ENCODE measurements at places on chromosomes 4 and X. TPM values are rescaled to one million over a fixed set of nuclear protein-coding genes. Genes with fewer than 3 reads are reported as not detected.

DNA sequence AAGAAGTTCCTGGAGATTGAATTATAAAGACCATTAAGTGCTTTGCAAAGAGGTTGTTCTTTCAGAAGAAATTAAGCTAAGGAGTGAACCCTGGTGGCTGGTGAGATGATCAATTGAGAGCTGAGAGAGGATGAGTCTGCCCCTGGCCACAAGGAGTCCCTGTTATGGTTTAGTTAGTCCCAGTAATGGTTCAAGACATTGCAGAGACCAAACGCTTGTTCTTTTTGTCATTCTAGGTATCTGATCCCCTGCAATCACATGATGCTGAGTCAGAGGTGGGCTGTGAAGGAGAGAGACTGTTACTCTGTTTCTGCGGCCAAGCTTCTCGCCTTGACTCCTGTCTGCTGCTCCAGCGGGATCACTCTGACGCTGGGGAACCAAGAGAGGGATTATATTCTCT is 114.5 kb downstream of the GATB start:
- DNase-seq, result no peak

DNA sequence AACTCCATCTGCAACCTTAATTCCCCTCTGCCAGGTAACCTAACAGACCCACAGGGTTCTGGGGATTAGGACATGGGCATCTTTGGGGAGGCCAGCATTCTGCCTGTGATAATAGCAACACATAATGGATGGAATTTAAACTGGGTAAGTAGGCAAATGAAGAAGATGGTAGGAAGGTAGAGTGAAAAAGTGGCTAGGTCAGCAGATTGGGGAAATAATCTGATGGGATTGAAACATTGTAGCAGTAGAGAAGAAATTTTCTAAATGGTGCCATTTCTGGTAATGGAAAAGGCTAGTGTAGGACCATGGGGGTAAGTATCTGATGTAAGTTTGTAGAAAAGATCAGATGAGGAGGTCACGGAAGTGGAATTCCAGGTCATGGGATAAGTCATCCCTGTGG is 3.0 kb upstream of the CT47C1 start:
- DNase-seq, result no peak

GRCh38 chr4:137532869-137533236 is 559 bp upstream of the PCDH18 start:
- DNase-seq, result no peak

DNA sequence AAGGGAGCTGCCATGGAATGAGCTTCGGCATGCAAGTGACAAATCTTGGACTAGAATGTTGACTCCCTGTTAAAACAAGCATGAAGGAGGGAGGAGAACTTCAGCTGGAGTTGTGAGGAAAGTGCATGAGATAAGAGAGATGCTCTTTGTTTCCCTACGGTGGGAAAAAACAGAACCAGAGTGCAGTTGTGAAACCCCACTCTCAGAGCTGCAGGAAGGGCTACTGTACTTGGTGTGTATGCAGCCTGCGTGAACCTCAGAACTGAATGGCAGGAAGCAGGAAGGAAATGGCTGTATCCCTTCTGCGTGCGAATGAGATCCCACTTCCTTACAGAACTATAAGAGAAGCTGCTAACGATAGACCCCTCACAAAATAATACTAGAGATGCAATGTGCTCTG is 57.2 kb downstream of the EGF start:
- DNase-seq, result no peak

The RPA4 gene
- total RNA-seq, result 0.36 TPM

The UTP14A gene
- total RNA-seq, result 12.6 TPM

The SPANXD gene
- total RNA-seq, result not detected

The ADRA2C gene
- total RNA-seq, result 8.0 TPM

GRCh38 chr4:91280551-91281290 is 1023.0 kb upstream of the GRID2 start:
- DNase-seq, result no peak

- no peak for DNase-seq
Measured at GRCh38 chrX:140765043-140765784, 55.7 kb downstream of the LINC00632 start.

DNA sequence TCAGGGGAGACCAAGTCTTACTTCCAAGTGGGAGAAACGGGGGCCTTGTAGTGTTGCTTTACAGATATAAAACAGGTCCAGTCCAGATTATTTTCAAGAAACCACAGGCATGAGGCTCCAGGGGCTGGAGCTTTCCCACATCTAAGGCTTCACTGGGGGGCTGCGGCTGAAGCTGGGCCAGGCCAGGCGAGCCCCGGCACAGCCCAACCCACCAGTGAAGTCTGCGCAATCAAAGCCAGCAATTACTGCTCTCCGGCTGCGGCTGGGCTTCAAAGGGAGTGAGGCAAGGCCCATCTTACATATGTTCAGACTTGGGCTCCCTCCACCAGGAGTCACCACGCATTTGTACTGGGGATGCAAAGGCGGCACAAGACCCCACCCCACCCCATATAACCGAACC is 61.7 kb downstream of the HADH start:
- DNase-seq, result no peak

DNA sequence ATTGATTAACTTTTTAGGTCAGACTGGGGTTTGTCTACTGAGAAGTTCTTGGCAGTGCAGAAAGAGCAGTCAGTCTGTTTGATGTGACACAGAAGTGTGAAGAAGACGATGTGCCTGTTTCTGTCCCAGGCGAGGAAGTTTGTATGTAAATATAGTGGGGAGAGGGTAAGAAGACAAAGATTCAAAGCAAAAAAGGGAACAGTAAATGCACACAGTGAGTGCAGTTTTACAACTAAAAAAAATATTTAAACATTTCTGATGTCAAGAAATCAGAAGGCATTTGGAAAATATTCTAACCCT is 264.9 kb downstream of the RAPGEF2 start:
- no peak for DNase-seq

The POU3F4 gene
- not detected for total RNA-seq

DNA sequence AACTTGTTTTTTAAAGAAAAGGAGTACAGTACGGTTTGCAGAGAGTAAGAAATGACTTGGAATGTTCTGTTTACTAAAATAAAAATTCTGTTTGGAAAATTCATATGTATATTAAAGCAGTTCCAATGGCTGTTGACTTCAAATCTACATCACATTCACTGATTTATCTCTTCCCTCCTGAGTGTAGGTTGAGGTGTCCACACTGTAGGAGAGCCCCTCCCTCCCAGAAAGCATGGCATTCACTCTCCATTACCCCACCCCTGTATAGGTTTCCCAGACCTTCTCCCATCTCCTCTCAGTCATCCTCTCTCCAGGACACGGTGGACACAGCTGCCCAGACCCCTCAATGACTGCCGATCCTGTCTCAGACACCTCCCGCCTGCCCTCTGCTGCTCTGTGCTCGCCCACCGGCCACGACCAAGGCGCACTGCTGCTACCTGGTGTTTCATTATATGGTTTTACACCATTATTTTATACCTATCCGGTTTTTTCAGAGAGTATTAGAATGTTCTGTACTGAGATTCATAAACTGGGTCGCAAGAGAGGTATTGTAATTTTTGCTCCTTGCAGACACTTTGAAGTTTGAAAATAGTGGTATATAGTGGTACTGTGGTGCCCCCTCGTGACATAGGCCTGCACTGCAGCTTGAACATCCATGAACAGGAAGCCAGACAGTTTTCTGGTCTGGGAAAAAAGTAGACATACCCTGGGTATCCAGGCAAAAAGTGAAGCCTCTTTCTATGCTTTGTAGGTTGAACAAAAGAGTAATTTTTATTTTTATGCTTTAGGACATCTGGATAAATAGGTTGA is 38.8 kb upstream of the BEX4 start:
- DNase-seq, result peak; percentile 31

GRCh38 chr4:175807547-175807946 is 4.5 kb downstream of the GPM6A start:
- no peak for DNase-seq

DNA sequence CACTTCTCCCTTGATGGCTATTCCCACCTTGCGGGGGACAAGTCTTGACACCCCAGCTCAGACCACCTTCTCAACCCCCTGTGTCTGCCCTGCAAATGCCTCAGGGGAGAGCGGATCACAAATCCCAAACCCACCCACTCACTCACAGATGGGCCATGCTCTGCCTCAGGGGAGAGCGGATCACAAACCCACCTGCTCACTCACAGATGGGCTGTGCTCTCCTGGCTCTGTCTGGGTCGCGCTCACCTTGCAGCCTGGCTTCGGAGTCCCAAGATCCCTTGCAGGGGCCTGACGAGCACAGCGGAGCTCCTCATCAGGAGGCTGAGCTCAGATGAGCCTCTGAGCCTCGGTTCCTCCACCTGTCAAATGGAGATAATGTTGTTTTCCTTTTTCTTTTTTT is 38.6 kb downstream of the HTRA3 start:
- DNase-seq, result no peak

DNA sequence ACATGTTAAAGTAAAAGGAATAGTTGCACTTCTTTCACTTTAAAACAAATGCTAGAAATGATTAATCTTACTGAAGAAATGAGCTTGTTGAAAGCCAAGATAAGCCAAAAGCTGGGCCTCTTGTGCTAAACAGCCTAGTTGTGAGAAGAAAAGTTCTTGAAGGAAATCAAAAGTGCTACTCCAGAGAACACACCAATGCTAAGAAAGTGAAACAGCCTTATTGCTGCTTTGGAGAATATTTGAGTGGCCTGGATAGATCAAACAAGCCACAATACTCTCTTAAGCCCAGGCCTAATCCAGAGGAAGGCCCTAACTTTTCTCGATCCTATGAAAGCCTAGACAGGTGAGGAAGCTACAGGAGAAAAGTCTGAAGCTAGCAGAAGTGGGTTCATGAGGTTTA is 967.9 kb upstream of the INTU start:
- no peak for DNase-seq

DNA sequence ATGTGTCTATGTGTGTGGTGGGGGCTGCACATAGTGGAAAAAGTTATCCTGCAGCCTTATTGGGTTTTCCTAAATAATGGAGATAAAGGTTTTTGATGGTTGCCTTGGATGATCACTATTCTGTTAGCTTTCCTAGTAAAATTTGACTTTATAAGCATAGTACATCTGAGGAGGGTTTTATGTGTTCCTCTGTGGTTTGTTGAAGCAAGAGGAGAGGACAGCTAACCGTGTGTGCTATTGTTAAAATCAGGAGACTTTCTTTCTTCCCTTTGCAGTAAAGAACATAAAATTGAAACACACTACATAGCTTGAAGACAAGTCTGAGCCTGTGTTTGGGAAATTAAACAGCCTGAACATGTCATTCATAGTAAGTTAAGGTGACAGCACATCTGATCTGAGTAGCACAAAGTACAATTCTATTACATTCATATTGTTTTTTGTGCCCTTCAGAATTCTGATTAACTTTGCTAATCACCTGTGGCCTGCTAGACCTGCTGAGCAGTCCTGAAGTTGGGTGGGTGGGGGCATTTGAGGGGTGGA is 36.8 kb downstream of the C4orf51 start:
- no peak for DNase-seq

- no peak for DNase-seq
Measured at GRCh38 chr4:172928347-172928746, 240.3 kb upstream of the GALNT7 start.

- DNase-seq, result no peak
Measured at GRCh38 chr4:142474398-142475087, 371.6 kb downstream of the INPP4B start.

The HDAC6 gene
- total RNA-seq, result 80.2 TPM

DNA sequence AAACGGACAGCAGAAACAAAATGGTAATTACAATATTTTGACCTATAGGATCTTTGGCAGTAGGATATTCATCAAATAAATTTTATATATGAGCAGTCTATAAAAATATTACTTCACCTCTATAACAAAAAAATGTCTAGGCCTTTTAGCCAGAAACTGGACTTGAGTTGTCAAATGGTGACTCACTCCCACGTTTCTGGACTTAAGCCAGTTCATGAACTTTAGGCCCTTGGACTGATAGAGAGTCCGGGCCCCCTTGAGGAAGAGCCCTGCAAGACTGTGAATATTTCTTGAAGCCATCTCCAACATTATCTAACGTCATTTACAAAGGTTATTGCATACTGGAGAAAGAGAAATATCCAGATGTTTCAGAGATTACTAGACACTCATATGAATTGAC is 106.8 kb upstream of the FAM47A start:
- DNase-seq, result no peak

The FAM9C gene
- total RNA-seq, result not detected

The MAP3K15 gene
- total RNA-seq, result 0.15 TPM

The AFP gene
- not detected for total RNA-seq

DNA sequence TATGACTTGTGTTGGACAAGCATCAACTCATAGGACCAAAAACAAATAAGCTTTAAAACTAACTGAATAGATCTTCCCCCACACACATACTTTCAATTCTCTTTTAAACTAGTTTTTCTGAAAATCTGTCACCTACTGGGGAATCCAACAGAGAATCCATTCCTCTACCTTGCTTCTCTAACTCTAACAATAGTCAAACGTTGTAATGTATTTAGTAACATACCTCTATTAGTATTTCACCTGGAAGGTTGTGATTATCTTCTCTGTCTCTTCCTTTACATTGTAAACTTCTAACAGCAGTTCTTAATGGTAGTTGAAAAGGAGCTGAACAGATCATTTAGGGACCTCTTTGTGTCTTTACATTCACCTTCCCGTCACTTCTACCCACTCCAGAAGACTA is 337.1 kb upstream of the FAM241A start:
- DNase-seq, result no peak

- no peak for DNase-seq
Measured at GRCh38 chr4:92514627-92515026, 210.9 kb downstream of the GRID2 start.

- DNase-seq, result no peak
Measured at GRCh38 chr4:1756079-1756478, 34.8 kb downstream of the TACC3 start.

DNA sequence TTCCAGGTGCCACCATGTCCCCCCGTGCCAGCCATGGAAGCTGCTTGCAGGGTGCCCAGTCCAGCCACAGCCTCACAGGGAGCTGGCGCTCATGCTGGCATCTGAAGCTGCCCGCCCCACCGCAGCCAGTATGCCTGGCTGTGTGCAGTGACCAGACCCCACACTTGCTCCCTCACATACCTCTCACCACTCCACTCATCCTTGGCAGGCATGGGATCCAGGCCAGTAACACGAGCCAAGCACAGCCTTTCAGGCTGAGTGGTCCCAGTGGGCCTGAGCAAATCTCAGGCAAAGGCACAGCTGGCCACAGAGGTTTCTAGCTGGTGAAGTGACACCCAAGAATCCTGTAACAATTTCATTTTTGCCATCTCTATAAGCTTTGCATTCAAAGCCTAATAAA is 48.4 kb upstream of the SEC24B start:
- DNase-seq, result no peak

- no peak for DNase-seq
Measured at GRCh38 chr4:25815586-25815985, 47.2 kb downstream of the SEL1L3 start.

DNA sequence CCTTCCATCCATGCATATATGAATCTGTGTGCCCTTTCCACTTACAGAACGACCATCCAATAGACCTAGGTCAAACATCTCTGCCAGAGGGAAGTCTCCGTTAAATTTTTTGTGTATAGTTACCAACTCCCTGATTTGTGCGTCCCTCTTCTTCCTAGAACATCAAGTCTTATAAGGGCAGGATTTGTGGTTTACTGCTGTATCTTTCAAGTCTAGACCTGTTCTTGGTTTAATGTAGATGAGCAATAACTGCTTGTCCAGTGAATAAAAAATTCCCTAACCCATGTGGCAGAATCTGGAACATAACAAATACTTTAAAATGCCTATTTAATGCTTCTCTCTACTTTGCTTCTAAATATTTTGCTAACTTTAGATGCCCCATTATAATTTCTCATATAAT is 988.8 kb downstream of the RAPGEF2 start:
- no peak for DNase-seq

The NSD2 gene
- 17.8 TPM for total RNA-seq

All from lower leg skin (tissue), 4 donors.